ENCODE measurements at places on chromosomes 5 and 9. TPM values are rescaled to one million over a fixed set of nuclear protein-coding genes. Genes with fewer than 3 reads are reported as not detected.

The GOLM1 gene
- total RNA-seq = 73.2 TPM

The TGFBI gene
- 601 TPM for total RNA-seq

The SHLD3 gene
- total RNA-seq = 3.6 TPM

The C5orf52 gene
- not detected for total RNA-seq

The FOXD4L6 gene
- not detected for total RNA-seq

The PITX1 gene
- 0.38 TPM for total RNA-seq

Data from regular cardiac myocyte (primary cell).